ENCODE measurements at places on chromosomes 7 and 10.
A peak's percentile ranks its signal among the peaks of the same experiment; 100 is the strongest.

DNA sequence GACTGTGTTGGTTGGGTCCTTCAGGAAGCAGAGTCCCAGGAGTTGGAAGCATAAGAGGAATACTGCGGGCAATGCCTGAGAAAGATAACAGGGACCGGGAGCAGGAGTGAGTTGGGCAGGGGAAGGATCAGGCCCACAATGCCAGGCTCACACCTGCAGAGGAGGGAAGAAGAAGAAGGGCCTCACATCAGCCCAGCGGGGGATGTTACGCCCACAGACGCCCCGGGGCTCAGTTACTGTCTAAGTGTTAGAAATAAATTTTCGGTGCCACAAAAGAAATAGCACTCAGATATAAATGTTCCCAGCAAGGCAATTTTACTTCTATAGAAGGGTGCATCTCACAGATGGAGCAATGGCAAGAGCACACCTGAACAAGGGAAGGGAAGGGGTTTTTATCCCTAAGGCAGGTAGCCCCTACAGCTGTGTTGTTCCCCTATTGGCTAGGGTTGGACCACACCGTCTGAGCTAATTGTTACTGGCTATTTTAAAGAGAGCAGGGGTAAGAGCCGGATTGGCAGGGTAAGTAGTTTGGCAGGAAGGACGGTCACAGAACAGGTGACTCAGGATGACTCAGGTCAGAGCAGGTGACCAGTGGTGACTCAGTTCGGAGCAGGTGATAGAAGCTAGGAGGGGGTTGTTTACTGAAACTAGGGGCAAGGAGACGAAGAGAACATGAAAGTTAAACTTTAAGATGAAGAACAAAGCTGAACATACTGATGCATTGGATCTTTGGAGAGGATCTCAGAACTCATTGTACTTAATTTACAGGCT is at the start of gene NOS3:
NOS3 (plus strand) TSS at position 602 of the 771 bp plus-strand sequence. CDS start 2,787 bp downstream, outside the sequence.
- peak; percentile 18 for DNase-seq

DNA sequence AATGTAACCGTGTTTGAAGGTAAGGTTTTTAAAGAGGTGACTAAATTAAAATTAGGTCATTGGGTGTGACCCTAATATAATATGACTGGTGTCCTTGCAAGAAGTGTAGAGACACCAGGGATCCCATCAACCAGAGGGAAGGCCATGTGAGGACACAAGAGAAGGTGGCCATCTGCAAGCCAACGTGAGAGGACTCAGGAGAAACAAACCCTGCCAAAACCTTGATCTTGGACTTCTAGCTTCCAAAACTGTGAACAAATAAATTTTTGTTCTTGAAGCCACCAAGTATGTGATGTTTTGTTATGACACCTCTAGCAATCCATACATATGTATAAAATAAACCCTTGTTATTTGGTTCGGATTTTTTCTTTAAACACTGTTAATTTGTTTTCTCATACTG is 144.3 kb downstream of the CDK14 start:
- DNase-seq: no peak

GRCh38 chr7:150980663-150981062 is 2.5 kb upstream of the KCNH2 start:
- no peak for DNase-seq

GRCh38 chr7:88229302-88229995 is 9.6 kb upstream of the SRI start:
- DNase-seq: no peak

DNA sequence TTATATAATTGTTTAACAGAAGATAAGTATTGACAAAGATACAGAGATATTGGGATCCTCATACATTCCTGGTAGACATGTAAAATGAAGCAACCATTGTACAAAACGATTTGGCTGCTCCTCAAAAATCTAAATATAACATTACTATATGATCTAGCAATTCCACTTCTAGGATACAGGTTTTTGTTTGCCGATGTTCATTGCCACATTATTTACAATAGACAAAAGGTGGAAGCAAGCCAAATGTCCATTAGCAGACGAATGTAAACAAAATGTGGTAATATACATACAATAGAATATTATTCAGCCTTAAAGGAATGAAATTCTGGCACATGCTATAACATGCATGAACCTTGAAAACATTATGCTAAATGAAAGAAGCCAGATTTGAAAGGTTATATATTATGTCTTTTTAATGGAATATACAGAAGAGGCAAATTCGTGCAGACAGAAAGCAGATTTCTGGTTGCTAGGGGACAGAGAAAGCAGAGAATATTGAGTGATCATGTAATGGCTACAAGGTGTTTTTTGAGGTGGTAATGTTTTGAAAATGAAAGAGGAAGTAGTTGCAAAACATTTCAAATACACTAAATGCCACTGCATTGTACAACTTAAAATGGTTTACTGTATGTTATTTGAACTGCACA is 44.9 kb downstream of the POLR1F start:
- no peak for DNase-seq

GRCh38 chr10:46268076-46268881 is 18.5 kb upstream of the ANTXRL start:
- no peak for DNase-seq

- no peak for DNase-seq
These were observed 196.9 kb downstream of the ZEB1 start for GRCh38 chr10:31515819-31516402.

GRCh38 chr7:156116514-156117215 is 304.4 kb upstream of the SHH start:
- DNase-seq: no peak

DNA sequence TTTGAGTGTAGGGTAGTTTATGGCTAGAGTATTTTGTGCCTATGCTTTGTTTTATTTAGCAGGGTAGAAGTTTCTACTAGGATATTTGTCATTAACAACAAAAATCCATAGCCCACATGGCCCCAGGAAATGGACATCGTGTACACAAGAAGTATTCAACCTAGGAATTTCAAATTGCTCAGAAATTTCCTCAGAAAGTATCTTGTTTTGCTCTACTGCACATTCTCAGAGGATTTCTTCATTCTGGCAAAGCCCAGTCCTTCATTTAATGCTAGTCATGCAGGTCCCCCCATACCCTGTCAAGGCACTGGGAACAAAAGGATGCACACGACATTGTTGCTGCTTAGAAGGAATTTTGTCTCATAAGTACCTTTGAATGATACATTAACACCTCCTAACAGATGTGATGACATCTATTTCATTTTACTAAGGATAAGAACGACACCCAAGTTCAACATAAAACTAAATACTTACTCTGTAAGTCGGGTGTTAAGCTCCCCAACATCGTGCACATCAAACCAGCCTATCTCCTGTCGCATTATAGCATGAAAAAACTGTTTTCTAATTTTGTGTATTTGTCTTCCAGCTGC is 34.3 kb downstream of the ABCB1 start:
- DNase-seq: no peak

DNA sequence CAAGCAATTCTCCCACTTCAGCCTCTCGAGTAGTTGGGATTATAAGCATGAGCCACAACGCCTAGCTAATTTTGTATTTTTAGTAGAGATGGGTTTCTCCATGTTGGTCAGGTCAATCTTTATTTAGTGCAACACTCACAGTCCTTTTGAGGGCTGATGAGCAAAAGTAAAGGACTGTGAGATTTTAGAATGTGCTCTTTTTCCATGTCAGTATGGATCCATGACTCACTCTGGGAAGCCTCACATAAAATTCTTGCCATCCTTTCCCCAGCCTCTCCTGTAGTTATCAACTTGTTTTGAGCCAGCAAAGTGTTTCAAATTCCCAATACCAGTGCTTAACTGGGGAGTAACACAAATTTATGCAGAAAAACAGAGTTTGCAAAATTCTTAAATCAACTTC is 135.8 kb upstream of the CXCL12 start:
- no peak for DNase-seq

DNA sequence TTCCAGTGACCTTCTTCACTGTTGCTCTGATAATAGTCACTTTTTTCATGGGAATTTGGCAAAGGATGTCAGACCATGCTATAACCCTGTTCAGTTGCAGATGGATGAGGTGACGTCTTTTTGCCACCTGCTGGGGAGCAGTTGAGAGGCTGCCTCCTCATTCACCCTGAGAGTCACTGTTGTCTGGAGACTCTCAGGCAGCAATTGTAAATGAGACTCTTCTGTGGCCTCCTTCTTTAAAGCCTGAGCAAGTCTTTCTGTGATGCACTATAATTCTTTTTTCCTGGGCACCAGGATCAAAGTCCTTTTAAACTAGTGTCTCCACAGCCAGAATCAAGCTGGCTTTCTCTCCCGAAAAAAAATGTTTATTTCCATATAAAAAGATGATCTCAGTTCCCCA is 345.1 kb downstream of the ARL4A start:
- no peak for DNase-seq

DNA sequence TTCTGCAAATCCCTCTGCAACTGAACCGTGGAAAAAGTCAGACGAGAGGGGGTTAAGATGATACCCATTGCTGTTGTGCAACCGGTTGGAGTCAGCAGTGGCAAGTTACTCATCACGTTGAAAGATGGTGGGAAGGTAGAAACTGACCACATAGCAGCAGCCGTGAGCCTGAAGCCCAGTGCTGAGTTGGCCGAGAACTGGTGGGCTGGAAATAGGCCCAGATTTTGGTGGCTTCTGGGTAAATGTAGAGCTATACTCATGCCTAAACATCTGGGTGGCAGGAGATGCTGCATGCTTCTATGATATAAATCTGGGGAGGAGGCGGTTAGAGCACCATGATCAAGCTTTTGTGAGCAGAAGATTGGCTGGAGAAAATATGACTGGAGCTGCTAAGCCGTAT is 78.6 kb downstream of the ARL5B start:
- no peak for DNase-seq

DNA sequence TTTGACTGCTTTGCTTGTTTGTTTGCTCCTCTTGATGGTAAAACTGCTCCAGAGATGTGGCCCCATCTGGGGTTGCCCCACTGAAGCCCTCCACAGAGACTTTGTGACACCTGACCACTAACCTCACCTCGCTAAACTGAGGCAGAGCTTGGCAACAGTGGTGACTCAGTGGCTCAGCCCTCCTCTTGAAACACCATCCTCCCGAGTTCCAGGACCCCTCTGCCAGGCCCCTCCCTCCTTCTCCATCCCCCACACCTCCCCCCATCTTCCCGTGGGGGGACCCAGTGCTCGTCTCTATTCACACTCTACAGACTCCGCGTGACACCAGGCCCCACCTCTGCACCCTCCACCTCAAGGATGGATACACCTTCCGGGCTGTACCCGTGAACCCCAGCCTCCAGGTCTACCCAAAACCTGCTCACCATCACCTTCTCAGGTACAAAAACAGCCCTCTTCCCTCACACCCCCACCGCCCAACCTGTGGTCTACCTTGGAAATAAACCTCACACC is 19.0 kb upstream of the RET start:
- no peak for DNase-seq

GRCh38 chr7:32039000-32039756 is 31.0 kb downstream of the PDE1C start:
- no peak for DNase-seq

DNA sequence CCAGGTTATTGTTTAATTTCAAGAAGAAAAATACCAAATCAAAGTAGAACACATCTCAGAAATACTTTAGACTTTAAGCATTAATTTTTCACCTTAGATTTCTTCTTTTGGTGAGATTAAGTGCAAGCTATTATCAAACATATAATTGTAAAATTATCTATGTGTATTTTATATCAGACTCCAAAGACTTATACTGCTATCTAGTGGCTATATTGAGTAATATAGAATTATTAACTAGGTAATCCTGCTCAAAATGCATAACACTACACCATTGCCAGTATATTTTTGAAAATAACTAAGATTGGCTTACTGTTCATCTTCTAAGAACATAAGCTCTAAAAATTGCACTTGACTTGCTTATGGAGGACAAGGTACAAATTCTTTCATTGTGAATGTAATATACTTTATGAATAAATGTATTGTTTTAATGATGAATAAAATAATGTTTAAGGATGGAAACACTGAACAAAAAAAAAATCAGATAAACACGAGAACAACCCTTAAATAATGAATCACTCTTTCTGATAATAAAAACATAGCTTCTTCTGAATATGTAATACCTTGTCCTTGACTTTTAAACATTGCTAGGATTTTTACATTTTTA is 86.7 kb upstream of the GNAI1 start:
- no peak for DNase-seq

DNA sequence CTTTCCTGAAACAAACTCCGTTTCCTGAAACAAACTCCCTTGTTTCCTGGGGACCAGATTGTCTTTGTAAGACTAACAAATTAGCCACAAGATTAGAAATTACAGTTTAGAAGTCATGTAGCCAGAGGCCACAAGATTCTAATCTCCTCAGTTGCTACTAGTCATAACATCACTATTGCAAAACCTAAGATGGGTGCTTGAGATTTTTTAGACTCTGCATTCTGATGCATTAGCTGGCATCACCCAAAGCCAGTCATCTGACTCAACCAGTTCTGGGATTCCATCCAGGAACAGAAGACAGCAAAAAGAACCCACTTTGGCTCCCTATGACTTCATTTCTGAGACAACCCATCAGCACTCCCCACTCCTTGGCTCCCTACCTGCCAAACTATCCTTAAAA is 367.9 kb upstream of the MBL2 start:
- no peak for DNase-seq

DNA sequence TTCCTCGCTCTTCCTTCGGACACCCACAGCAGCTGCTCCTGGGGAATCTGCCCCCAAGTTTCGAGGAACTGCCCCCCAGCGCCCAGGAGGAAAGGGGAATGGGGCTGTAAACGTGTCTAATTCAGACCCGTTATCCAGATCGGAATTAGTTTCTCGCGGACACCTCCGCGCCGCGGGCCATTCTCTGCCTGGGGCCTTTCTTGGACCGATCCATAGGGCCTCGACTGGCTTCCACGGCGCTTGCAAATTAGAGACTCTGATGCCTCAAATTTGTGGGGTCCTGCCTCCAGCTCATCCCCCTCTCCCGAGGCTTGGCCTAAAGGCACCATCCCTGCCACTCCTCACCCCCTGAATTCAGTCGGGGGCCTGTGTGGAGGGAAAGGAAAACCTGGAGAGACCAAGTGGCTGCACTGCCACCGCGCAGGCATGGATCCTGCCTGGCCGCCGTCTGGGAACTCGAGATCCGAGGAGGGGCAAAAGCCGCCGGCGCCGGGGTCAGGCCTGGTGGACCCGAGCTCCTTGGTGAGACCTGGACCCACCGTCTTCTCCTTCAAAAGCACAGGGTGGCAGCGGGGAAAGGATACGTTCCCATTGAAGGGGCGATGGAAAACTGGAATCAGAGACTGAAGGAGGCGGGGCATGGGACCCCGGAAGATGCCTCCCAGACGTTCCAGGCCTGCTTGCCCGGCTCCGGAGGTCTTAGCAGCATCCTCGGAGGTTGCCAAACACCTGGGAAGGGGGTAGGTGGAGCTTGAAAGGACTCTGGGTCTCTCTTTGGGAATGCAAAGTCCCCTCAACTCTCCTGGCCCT is 13.7 kb downstream of the LBX1 start:
- DNase-seq: no peak

DNA sequence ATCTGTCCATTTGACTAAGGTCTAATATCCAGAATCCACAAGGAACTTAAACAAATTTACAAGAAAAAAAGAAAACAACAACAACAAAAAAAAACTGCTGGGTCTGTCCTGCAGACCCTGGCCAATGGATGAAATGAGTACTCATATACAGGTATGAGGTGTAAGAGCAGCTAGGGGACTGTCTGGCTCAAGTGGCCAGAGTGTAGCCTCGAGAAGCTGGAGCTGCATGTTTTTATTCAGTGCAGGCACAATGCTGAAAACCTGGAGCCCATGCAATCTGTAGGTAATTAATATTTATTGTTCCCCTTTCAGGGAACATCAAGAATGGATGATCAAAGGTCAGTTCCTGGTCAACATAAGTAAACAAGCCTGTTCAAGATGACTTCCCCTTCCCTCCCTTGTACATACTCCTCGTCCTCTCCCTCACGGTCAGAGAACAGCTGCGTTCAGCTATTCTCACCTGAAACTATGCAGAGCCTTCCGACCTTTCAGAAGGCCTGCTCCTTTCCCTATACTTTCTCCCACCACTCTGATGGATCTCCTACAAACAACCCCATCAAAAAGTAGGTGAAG is 15.5 kb downstream of the CYP2C19 start:
- DNase-seq: no peak

All from pancreas (tissue), 10 donors.